ENCODE measurements at places on chromosomes 6 and 20.

GRCh38 chr6:145761584-145761983, 26.3 kb upstream of the EPM2A start:
- no peak for DNase-seq

- no peak for DNase-seq
These were observed 42.8 kb upstream of the TAF8 start for GRCh38 chr6:42007286-42008137.

- no peak for DNase-seq
These were observed 89.7 kb downstream of the SERAC1 start for GRCh38 chr6:158078320-158078719.

DNA sequence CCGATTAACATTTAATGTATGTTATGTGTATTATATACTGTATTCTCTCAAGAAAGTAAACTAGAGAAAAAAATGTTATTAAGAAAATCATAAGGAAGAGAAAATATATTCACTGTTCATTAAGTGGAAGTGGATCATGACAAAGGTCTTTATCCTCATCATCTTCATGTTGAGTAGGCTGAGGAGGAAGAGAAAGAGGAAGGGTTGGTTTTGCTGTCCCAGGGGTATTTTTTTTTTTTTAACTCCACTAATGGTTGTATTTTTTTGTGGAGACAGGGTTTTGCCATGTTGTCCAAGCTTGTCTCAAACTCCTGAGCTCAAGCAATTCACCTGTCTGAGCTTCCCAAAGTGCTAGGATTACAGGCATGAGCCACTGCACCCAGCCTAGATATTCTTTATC, 11.0 kb downstream of the ECT2L start:
- DNase-seq = no peak

DNA sequence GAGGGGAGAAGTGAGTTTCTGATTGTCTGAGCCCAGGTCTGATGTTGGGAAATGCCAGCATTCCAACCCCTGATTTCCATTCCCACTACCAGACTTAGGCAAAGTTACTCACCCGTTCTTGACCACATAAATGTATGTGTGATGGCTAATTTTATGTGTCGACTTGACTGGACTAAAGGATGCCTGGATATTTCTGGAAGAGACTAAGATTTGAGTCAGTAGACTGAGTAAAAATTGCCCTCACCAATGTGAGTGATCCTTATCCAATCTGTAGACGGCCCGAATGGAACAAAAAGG, 95.8 kb upstream of the TAB2 start:
- no peak for DNase-seq

DNA sequence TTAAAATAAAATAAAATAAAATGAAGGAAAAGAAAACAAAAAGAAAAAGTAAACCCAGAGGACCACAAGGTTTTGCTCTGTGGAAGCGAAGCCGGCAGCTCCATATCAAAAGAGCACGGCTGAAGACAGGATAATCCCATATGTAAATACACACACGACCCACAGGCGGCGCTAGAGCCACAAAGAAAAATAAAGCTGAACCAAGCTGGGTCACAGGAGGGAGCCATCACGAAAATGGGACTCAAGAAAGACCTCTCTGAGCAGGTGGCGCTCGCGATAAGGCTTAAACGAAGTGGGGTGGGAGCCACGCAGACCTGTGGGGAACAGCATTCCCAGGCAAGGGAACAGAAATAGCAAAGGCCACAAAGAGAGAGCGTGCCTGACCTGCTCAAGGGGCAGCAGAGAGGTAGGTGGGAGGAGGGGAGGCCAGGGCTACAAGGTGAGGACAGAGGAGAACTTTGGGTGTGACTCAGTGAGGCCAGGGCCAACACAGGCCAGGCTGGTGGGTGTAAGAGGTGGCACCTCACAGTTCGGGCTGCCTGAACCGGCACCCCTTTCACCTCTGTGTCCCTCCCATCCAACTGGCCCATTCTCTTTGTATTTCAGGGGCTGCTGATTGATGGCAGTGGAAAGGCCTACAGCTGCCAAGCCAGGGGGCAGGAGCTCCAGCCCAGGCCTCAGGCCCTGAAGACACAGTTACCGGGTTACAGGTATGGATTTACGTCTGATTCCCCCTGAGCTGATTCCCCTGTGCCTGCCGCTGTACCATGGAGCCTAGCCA, 26.0 kb downstream of the PTGIS start:
- peak; percentile 50 for DNase-seq

DNA sequence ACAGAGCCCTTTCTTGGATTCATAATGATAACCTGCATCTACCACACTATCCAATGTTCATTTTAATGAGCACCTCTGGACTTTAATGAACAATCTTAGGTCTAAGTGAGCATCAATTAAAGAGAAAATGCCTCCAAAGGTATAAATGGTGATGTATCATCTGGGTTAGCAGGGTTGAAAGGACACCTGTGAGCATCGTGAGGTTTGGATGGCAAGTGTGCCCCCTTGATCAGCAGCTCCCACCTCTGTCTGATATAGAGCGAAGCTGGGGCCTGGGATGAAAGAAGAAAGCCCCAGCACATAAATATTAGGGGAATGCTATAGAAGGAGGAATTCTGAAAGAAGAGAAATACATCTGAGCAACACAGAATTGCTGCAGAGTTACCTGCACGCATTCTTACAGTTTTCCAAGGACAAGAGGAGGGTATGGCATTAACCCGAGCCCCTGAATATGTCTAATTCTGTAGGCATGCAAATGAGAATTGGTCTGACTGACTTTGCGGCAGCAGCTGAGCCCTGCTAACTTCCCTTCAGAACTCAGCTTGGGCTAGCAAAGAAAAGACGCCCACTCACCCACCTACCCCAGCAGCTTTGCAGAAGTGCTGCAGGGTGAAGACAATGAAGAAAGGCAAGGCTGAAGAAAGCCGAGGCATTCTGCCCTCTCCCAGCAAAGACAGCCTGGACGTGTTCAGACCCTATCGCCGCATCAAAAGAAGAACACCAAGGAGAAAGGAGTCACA, 136.2 kb downstream of the GMPR start:
- no peak for DNase-seq

DNA sequence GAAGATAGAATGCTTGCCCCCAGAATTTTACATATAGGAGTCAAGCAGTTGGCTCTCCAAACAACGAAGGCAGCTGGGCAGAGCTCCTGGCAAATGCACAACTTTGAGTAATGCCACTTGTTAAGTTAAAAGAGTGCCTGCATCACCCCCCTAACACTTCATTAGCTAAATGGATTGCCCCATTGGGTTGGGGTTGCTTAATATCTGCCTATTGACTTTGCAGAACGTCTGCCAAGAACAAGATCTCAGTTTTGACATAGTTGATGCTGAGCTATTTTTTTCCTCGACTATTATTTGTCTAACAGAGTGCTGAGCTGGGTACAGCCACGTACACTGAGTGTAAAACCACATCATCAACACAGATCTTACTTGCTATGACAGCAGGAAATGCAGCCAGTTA, 12.1 kb downstream of the ANKRD60 start:
- DNase-seq = no peak

- no peak for DNase-seq
These were observed 97.2 kb downstream of the SSR1 start for GRCh38 chr6:7215798-7216231.

DNA sequence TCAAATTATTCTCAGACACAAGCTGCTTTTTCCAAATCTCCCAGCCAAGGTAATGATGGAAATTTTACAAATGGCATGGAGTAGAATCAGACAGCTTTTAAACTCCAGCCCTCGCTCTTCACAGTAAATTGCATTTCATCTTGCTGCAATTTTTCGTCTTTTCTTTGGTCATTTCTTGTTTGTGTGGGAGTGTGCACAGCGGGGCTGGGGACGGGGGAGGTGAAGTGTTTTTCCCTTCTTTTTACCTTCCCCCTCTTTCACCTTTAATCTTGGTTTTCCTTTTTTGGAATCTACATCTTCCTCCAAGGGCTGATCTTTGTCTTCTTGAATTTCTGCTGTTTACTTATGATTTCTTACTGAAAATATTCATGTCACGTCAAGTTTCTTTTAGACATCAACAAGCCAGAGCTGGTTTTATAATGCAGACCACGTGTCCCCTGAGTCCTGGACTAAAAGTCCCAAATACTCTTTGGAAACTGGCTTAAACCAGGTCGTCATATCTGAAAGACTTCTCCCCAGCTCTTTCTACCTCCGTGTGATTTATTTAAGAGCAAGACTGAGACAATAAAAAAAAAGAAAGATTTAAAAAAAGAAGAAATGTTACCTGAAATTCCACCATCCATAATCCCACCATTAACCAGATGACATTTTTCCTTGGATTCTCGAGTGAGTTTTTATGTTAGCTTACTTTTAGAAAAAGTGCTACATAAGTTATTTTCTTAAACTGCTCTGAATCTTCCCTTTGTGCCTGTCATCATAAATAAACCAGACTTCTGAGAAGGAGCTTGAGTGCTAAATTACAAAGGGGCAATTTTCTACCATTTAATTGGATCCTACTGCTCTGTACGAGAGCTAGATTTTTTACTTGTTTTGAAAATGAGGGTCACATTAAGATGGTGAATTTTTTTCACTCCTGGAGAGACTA, 52.0 kb downstream of the MAP3K5 start:
- no peak for DNase-seq

- DNase-seq = no peak
These were observed 58.2 kb downstream of the KIF16B start for GRCh38 chr20:16515046-16515445.

GRCh38 chr6:170198298-170198697, 92.6 kb downstream of the DLL1 start:
- DNase-seq = no peak

DNA sequence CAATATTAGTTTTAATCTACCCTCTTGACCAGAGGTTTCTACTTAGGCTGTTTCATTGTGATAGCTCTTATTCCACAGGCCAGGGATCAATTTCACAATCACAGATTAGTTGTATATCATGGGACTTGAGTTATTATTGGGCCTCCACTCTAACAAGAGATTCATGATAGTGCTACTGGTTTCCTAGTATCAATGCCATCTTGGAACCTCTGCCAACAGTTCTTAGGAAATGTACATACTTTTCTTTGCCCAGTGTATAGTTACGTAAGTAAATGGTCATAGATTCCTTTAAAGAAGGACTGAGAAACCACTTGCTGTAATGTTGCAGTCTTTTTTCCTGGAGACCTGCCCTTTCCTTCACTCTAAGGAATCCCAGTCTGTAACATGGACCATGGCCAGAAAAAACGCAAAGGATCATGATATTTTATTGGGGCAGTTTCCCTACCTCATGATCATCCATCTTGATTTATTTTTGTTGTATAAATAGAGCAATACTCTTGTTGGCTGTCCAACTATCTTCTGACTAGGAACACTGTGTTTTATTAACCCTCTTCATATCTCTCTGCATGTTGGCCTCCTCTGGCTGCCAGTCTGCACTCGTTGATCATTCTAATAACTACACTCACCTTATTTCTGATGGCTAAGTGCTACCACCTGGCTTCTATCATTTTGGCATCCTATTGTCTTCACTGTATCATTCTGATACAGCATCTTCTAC, 38.0 kb upstream of the VGLL2 start:
- no peak for DNase-seq

DNA sequence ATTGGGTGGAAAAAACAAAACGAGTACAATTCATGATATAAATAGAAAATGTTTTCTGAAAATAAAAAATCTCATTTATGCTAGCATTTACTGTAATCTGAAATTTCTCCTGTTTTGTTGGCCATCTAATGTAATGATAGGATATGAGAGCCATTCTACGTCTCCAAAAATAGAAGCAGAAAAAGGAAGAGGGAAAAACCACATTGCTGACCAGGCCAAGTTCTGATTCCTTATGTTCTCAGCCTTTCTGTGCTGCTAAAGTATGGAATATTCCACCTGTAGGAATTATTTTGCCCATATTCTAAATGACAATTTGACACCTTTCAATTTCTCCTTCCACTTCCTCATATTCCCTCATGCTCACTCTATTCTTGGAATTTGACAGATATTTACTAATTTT, 110.2 kb downstream of the TBXT start:
- no peak for DNase-seq

DNA sequence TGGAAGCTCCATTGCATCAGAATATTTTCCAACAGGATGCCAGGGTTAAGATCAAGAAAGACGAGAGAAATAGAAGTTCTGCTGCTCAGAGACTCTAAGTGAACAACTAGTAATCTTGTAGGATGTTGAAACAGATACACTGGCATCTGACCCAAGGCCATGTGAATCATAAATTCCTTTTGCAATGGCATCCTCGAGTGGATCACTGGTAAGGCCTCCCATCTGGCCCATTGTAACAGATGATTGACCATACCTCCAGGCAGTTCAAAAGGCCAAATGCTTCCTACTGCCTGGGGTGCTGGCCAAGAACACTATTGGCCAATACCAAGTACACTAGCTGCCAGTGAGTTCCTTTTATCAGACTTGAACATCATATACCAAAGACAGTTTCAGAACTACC, 9.9 kb upstream of the SLC17A3 start:
- no peak for DNase-seq

DNA sequence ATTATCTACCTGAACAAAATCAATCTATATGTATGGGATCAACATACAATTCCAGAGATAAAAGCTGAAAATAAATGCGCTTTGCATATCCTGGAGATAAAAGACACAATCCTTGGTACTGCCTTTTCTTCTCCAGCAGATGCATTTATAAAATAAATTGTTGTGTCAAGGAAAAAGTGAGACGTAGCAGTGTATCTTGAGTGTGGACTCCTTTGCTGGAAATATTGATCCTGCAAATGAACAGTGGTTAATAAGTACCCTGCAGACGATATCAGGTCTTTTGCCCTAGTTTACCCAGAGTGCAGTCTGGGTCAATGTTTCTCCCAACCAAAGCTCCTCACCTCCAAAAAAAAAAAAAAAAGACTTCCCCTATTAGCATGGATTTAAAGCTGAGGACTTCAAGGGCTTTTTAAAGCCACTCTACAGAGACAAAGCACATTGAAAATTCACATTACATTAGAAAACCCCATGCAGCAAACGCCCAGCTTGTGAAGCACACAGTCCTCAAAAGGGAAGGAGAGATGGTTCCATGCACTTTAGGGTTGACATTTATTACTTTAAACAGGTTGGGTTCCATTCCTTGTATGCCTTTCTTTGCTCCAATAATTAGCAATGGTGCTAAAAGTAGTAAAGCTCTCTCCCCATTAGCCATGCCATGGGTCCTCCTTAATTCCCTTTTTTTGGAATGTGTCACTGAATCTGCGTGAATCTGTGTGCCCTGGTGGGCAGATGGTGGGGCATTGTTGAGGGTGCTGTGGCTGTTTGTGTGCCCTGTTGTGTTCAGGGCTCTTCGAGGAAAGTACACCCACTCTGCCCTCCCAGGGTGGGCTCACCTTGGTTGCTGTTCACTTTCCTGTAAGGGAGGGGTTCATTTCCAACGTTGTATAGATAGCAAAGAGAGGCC, 21.1 kb downstream of the FOXA2 start:
- no peak for DNase-seq

GRCh38 chr6:154579485-154579884, 69.0 kb upstream of the CNKSR3 start:
- no peak for DNase-seq

GRCh38 chr6:128822271-128822670, 60.7 kb upstream of the LAMA2 start:
- DNase-seq = no peak

All from stimulated activated CD8-positive, alpha-beta memory T cell treated with anti-CD3 and anti-CD28 coated beads, Interleukin-4, amount 100 ng/mL, for 4 hours (primary cell).